ENCODE measurements at places on chromosomes 16 and 17.

- DNase-seq: no peak
Observed at GRCh38 chr17:82278786-82279391, 5.4 kb upstream of the CSNK1D start.

GRCh38 chr16:79272141-79272577 is 328.4 kb downstream of the MAF start:
- DNase-seq: peak; percentile 74

DNA sequence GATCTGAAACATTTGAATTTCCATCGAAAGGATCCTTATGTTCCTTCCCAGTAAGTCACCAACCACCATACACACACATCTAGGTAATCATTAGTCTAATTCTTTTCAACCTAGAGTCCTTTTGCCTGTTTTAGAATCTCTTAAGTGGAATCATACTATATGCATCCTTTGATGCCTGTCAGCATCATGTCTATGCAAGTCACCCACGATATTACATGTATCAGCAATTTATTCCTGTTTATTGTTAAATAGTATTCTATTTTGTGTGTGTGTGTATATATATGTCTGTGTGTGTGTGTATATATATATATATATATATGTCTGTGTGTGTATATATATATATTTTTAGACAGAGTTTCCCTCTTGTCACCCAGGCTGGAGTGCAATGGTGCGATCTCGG is 78.9 kb upstream of the RPH3AL start:
- DNase-seq: no peak

DNA sequence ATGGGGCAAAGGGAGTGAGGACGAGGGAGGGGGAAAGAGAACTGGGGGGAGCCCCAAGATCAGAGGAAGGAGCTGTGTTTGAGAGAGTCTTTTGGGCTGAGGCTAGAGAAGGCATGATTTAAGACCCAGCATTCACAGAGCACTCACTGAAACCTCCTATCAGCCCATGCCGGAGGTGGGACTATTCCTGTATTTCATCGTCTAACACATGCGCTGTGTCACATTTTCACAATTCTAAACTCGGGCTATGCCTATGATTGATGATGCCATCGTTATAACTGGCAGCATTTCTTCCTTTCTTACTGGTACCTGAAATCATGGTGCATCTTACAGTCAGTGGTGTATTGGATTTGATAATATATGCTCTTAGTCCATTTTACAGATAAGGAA is 3.5 kb downstream of the FAM171A2 start:
- no peak for DNase-seq

- DNase-seq: no peak
Observed at GRCh38 chr17:65504141-65504540, 57.3 kb downstream of the AXIN2 start.

DNA sequence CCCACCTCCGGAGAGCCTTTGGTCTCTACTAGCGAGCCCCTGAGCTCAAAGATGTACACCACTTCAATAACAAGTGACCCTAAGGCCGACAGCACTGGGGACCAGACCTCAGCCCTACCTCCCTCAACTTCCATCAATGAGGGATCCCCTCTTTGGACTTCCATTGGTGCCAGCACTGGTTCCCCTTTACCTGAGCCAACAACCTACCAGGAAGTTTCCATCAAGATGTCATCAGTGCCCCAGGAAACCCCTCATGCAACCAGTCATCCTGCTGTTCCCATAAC is 702 bp downstream of the SPN start:
- no peak for DNase-seq

DNA sequence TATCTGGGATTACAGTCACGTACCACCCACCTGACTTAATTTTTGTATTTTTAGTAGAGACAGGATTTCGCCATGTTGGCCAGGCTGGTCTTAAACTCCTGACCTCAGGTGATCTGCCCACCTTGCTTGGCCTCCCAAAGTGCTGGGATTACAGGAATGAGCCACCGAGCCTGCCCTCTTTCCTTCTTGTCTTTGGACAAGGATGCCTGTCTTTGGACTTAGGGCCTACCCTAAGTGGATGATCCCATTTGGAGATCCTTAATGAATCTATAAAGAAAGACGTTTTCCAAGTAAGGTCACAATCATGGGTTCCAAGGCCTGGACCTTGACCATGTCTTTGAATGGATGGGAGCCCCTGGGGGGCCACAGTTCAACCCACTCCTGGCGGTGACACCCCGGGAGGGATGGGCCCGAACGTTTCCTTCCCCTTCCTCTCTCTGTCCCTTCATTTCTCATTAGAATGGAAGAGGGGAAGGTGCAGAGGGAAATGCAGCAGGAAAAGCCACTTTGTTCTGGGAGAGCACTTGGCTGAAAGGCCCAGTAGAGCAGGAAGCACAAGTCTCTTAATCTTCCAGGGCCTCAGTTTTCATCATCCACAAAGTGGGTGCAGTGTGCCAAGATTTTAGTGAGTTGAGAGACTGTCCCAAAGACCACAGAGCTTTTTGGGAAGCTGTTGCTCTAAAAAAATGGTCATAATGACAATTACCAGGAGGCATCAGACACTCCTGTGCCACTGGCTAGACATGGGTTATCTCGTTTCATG is 353.3 kb downstream of the SEC14L1 start:
- DNase-seq: no peak

DNA sequence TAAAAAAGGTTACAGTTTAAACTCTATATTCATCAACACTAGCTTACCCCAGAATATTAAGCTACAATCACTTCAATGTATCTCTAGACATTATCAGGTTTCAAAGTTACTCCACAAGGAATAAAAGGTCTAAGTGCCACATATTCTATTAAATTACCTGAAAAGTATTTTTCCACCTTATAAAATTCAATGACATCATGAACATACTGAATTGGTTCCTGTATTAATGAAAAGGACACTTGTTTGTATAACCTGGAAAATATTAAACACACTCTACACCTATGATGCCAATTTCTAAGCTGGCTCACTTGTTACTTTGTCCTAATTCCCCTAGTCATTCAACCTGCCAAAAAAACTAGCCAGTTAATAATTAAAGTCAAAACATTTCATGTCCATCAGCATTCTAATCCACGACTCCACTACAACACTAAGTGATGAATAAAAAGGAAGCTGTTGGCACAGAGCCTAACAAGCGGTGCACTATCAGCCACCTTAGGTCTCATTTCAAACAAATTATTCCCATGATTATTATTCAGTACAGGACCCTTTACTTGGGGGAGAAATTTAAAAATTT is 12.2 kb downstream of the MED13 start:
- no peak for DNase-seq

Measured in stimulated activated CD4-positive, alpha-beta T cell treated with anti-CD3 and anti-CD28 coated beads, Interleukin-2, amount 100 ng/mL, for 24 hours (primary cell).